GM06990 (cell line): ENCODE measurements at places on chromosomes 1 and 21.
A peak's percentile ranks its signal among the peaks of the same experiment; 100 is the strongest.

DNA sequence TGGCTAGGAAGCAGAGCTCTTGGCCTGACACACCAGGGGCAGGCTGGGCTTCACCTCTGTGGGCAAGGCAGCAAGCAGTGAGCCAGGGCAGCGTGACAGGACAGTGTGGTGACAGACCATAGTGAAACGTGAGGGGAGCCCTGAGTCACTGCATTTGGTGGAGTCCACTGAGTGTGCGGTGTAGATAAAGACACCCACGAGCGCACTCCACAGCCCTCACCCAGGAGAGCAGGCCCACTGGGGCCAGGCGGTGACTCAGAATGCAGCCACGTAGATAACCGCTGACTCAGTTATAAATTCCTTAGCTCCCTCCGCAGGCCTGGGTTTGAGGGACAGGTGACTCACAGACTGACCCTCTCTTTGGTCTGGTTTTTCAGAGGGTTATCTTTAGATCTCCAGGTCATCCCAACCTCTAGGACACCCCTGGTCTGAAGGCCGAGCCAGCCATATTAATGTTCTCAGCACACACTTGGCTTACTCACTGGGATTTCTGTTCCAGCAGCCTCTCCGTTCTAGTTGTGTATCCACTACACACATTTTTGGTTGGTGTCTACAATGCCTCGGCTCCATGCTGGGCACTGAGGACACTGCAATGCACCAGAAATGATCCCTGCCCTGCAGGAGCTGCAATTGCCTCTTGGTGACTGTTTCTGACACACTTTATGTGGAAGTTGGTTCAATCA, 90.2 kb upstream of the TSPAN2 start:
- DNase-seq, result peak; percentile 1

- no peak for DNase-seq
Observed at GRCh38 chr1:20731057-20731991, 1.2 kb downstream of the SH2D5 start.

DNA sequence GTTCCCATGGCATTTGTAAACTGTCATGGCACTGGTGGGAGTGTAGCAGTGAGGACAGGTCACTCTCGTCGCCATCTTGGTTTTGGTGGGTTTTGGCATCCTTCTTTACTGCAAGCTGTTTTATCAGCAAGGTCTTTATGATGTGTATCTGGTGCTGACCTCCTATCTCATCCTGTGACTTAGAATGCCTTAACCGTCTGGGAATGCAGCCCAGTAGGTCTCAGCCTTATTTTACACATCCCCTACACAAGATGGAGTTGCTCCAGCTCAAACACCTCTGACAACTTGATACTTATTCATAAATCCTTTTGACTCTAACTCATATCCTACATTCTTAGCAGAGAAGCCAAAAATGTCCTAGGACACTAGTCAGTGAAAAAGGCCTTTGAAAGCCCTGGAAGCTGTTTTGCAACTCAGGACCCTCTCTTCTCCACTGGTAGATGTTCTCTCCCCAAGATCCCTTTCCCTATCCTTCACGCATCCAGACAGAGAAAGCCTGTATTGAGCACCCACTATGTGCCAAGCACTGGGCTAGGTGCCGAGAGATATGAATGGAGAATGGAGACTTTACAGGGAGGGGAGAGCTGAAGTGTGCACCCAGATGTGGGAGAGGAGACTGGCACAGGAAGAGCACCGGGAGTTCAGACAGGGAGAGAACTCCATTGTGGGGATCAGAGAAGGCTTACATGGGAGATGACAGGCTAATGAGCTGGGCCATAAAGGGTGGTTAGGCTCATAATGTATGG, 6.7 kb upstream of the CSRP1 start:
- DNase-seq, result no peak

- DNase-seq, result no peak
Observed at GRCh38 chr1:178310685-178311105, 186.1 kb downstream of the CLEC20A start.

- no peak for DNase-seq
Observed at GRCh38 chr1:81125672-81126071, 675.1 kb upstream of the ADGRL2 start.

DNA sequence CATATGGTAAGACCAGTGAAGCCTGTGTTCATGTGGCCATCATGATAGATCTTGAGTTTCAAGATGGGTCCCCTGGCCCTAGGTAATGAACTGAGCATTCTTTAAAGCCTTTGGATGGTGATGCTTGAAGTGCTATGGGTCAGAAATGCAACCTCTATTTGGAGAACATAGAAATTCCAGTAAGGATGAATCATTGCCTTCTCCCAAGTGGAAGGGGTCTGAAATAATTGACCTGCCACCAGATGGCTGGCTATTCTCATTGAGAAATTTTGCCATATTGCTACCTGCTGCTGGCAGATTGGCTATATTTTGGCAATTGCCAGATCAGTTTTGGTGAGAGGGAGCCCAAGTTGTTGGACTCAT, 739 bp upstream of the IFI6 start:
- DNase-seq, result no peak

- DNase-seq, result no peak
Observed at GRCh38 chr1:92409946-92410549, 76.7 kb downstream of the GFI1 start.

GRCh38 chr1:109341944-109342930, 35.4 kb upstream of the MYBPHL start:
- no peak for DNase-seq

DNA sequence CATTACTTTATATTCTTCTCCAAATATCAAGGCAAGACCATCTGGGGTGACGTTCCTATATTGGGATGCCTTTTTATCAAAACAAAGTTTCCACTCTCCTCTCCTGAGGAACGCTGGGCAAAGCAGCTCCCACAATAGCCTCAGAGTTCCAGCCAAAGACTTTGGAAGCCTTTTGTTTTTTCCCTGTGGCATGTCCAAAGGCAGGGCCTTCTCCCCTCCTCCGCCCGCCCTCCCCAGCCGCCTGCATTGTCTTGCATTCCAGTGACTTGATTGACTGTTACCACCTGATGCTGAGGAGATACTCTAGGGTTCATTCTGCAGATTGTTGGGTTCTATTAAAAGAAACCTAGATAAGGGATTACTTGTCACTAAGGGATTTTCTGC, 43.5 kb downstream of the PROX1 start:
- no peak for DNase-seq

- DNase-seq, result no peak
Observed at GRCh38 chr1:163570071-163570470, 248.3 kb downstream of the NUF2 start.

DNA sequence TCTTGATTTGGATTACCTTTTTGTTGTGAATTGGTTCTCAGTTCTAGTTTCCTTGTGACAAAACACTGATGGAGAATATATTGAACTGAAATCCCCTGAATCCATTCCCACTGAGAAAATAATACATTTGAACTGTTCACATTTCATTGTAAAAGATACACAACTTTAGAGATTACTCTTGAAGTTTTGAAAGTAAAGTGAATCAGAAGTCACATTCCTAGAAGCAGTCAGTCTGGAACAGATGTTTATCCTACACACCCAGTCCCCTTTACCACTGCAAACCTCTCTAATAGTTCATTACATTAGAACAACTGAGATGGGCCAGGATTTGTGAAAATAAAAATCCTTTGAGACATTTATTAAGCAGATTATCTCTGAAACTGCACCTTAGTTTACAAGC, 3.4 kb downstream of the RERE start:
- no peak for DNase-seq

GRCh38 chr21:41251961-41252642, 64.5 kb upstream of the FAM3B start:
- no peak for DNase-seq

DNA sequence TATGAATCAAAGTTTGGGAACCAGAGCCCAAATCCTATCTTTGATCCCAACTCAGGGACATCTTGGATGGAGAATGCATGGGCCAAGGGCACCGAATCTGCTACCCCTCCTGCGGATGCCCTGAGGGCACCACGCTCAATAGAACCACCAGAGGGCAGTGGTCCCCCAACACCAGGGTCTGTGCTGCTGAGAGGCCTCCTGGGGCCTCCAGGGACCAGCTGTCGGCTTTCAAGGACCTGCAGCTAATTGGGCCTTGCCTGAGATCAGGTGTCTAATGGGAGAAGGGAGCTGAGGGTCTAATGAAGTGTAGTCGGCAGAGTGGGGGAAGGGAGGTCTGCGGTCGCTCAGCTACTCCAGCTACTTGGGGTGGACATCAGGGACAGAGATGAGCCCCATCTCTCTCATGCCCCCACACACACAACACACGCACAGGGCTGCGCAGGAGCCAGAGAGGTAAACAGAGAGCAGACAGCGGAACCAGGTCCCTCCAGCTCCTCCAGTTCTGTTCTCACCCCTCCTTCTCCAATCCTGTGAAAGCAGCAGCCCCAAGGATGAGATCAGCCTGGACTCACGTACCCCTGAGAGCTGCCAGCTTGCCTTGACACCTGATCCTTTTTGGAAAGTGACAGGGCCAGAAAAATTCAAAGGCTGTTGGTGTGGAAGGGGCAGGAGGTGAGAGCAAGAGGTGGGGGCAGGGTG, 34.9 kb upstream of the PPP1R15B start:
- DNase-seq, result peak; percentile 56
